Left ventricle myocardium inferior (tissue), 1 donor: ENCODE measurements at places on chromosomes 2 and 18.

DNA sequence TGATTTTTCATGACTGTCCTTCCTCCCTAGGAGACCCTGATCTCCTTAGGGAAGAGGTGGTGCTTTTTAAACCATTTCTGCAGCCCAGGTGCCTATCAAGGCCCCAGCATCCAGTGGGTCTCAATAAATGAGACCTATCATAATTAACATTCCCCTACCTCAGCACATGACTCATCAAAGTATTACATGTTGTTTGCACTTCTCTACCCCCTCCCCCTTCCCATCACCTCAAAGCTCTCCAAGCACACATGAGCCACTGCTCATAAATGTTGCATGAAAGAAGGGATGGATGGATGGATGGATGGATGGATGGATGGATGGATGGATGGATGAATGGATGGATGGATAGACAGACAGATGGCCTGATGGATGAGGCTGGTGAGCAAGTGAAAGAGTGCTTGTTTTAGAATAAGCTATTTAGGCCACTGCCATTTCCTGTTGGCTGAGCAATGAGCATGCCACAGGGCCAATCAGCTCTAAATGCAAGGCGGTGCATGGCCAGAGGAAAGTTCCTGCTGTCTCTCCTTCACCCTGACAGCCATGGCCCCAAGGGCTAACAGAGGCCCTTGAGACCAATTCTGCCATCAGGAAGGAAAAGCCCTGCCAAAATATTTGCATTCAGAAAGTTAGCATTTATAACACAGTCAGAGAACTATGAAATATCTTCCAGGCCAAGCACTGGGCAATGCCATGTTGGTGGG is 20.9 kb upstream of the STEAP3 start:
- DNase-seq, result no peak

- no peak for DNase-seq
These were observed 832.6 kb upstream of the ZEB2 start for GRCh38 chr2:145352484-145352883.

DNA sequence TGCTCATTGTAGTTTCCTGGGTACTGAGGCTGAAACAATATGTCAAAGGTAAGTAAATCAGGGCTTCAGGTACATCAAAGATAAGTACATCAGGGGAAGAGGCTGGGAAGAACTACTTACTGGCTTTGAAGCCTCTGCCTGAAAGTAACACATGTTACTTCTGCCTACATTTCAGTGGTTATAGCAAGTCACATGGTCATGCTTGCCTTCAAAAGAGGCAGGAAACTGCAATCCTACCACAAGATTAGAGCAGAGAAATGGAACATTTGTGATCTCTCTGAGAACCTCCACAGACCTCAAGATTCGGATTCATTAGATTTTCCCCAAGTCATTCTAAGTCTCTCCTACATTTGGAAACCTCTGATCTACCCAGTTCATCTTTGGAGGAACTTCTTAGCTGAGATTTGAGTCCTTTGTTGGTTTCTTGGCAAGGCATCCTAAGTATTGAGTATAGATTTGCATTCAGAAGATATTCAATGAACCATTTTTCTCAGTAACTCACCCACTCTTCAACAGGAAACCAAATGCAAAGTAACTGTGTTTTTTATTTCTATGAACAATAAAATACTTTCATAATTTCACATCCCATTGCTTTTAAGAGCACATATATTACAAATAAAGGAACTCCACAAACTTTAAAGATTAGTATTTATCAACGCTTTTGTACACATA is 48.5 kb upstream of the CCDC195 start:
- no peak for DNase-seq

GRCh38 chr2:183162362-183162761 is 38.1 kb downstream of the NUP35 start:
- DNase-seq, result no peak

DNA sequence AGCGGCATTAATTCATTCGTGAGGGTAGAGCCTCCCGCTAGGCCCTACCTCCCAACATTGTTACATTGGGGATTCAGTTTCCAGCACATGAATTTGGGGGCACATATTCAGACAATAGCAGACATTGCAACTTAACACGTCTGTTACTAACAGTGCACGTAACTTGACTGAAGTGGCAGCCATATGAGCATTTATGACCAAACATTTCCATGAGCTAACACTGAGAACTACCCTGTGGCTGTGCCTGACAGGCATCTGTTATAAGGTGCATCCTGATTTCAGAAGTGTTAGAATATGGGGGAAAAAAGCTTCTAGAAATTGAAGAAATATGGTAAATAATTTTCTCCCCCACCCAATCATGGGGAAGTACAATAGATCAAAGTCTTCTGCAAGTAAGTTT is 24.5 kb downstream of the MALT1 start:
- no peak for DNase-seq

DNA sequence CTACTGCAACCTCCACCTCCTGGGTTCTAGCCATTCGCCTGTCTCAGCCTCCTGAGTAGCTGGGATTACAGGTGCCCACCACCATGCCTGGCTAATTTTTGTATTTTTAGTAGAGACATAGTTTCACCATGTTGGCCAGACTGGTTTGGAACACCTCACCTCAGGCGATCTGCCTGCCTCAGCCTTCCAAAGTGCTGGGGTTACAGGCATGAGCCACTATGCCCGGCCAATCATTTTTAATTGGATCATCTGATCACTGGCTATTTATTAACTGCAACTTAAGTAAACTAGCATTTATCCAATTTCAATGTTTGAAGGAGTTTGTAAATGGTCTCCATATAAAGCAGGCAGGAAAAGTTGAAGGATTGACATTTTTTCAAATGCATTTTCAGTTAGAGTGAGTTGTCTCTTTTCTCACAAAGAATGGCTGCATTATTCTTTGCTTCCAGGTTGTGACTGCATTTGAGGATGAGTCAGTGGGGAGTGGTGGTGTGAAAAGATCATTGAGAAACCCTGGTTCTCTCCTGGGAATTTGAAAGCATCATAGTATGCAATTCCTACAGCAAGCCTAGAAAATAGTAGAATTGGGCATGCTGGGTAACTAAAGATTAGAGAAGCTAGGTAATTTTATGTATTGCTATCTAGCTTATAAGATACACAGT is 431.1 kb upstream of the ZEB2 start:
- no peak for DNase-seq

DNA sequence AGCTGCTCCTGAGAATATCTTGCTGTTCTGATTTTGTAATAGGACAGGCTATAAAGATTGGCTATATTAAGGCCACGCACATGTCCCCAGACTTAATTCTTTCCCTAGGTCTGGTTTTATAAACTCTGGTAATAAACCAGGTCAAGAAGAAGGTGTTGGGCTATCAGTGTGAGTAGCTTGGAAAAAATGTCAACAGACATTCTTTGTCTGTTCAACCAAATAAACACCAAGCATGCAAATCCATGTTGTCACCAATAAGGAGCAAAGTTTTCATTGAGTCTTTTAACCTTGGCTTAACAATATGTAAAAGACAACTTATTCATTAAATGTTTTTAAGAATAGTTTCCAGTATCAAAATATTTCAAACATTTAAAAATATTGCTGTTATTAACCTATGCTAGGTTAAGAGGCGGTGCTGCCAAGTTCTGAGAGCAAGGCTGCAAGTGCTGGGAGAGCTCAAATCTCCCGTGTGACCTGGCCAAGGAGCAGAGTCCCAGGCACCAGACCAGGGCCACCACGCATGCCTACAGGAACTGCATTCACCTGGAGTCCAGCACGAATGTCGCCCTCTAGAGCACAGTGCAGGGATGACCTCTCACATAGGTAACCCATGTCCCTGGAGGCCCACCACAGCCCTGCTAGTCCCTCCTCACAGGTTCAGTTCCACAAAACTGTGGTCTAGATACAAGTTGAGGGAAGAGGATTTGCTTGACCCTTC is 120.5 kb upstream of the POU3F3 start:
- no peak for DNase-seq

DNA sequence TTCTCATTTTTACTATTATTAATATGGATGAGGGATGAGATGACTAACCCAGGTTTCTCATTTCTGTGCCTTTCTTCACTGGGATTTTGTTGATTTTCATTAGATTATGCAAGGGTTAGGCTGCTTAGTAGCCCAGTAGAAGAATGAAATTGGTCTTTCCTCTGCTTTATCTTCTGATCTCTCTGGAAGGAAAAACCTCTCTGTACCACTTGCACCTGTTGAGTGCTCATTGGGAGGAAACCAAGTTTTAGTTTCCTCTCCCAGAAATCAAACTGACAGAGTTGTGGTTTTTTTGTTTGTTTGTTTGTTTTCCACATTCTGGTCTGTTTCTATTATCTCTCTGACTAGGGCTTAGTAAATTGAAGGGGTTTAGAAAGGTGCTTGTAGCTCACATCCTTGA is 60.8 kb downstream of the KIAA1328 start:
- DNase-seq, result no peak

- DNase-seq, result no peak
These were observed 79.9 kb downstream of the HNRNPLL start for GRCh38 chr2:38522754-38523349.

DNA sequence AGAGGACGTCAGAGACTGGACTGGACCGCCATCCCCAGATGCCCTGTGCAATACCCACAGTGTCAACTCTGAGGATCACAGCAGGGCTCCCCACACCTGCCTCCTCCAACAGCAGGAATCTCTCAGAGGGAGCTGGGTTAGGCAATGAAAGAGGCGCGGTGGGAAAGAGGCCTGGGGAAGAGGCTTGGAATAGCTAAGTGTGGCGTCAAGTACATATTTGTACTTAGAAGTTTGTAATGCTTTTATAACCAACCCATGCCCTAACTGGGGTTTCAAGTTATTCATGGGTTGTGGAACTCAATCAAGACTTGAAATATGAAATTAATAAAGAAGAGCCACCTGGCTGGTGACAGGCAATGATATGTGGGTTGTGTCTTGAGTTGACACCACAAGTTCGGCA is 28.7 kb downstream of the CYP26B1 start:
- DNase-seq, result no peak

DNA sequence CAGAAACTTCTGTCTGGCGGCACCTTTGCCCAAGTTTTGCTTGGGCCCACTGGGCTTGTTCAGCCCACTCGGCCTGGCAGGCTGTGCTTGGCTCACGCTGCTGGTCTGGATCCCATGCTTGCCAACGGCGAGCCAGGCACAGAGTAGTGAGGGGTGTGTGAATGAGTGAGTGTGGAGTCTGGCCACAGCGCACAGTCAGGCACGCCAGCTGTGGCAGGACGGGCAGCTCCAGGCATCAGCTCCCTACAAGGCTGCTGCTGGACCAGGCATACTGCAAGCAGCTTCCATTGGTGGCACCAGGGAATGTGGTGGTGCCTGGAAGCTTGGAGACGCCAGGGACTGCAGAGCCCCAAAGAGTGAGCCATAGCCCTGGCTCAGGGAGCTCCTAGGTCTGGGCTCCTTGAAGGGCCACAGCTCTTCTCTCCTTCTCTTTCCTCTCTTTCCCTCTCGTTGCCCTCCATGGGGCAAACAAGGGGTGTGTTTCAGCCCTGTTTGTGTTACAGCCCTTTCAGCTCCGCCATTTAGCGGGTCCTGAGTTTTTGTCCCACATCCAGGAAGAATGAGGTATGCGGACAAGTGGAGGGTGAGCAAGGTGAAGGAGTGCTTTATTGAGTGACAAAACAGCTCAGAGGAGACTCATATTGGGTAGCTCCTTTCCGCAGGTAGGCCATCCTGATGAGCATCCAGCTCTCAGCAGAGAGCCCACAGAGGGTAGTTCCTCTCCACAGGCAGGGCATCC is 73.0 kb downstream of the AGPS start:
- no peak for DNase-seq

GRCh38 chr2:236169741-236170589 is 1.8 kb upstream of the GBX2 start:
- no peak for DNase-seq

DNA sequence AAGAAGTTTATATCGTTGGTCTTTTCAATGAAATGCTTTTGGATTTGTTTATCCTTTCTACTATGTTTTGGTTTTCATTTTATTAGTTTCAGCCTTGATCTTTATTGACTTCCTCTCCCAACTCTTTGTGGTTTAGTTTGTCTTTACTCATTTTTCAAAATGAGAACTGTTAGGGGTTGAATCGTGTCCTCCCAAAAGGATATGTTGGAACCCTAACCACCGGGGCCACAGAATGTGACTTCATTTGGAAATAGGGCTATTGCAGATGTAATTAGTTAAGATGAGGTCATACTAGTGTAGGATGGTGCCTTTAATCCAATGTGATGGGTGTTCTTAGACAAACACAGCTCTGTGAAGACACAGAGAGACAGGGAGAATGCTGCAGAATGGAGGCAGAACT is 60.4 kb upstream of the IL1R2 start:
- no peak for DNase-seq

DNA sequence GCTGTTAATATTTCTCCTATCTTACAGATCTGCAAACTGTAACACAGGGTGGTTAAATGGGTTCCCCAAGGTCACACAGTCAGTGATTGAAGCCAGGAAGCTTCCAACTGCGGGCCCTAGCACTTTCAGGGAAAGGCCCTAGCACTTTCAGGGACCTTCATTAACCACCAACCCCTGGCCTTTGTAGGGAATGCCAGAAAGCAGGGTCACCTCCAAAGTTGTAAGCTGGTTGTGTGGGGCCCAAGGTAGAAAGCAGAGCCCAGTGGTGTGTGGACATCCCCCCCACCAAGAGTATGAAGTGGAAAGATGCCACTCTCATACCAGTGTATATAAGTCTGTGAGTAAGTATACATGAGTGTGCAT is 4.4 kb downstream of the DLX2 start:
- DNase-seq, result no peak

- DNase-seq, result no peak
These were observed 53.5 kb upstream of the ITGB6 start for GRCh38 chr2:160253440-160254188.

DNA sequence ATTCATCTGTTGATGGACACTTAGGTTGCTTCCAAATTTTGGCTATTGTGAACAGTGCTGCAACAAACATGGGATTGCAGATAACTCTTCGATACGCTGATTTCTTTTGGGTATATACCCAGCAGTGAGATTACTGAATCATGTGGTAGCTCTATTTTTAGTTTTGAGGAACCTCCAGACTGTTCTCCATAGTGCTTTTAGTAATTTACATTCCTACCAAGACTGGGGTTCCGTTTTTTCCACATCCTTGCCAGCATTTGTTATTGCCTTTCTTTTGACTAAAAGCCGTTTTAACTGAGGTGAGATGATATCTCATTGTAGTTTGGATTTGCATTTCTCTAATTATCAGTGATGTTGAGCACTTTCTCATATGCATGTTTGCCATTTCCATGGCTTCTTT is 200.3 kb downstream of the MBD5 start:
- DNase-seq, result no peak

- no peak for DNase-seq
These were observed 697.1 kb upstream of the CELF4 start for GRCh38 chr18:38262661-38263060.

DNA sequence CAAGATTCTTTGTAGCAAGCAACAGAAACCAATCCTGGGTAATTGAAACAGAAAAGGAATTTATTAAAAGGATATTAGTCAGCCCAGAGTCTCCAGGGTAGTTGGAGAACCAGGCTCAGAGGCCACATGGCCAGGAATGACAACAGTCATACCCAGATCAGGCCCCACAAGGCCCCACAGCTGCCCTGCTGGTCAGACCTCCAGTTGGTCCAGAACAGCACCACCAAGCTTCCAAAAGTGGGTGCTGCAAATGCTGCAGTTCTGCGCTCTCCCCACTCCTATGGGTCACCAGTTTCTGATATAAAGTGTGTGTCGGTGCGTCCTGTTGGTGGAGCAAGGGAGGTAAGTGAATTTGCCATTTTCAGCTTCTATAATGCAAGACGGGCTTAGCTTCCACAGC is 29.9 kb downstream of the KLHL29 start:
- no peak for DNase-seq

GRCh38 chr2:95268211-95269035 is 5.8 kb upstream of the PROM2 start:
- DNase-seq, result no peak
